Stimulated activated CD4-positive, alpha-beta T cell treated with anti-CD3 and anti-CD28 coated beads, Interleukin-1b, Interleukin-23, amount 100 ng/mL, for 1 hour (primary cell): ENCODE measurements at places on chromosomes 13 and 19.

DNA sequence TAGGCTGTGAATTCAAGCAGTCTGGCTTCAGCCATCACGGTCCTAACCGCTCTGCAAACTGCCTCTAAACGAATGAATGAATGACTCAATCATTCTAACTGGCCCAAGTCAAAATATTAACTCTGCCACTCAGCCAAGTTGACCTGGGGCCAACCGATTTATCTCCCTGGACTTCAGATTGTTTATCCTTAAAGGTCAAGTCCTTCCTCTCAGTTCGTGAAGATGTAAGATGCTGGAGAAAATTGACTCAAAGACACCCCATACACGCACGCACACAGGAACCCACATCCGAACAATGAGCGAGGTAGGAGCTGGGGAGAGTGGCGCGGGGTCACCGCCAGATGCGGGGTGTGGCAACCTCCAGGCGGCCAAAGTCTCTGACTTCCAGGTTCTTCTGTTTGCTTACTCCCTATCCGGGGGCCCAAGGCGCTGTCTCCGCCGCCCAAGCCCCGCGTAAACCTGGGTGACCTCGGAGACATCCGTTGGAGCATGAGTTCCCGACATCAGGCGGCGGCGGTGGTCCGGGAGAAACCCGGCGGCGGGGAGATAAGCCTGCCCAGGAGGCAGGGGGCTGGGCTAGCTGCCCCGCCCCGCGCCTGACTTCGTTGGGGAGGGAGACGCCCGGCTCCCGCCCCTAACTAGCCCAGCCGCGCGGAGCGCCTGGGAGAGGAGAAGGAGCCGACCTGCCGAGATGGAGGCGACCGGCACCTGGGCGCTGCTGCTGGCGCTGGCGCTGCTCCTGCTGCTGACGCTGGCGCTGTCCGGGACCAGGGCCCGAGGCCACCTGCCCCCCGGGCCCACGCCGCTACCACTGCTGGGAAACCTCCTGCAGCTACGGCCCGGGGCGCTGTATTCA, at the start of gene CYP2S1:
Gene CYP2S1, plus strand, starts transcription at position 646 of the 856 bp plus-strand sequence. Its CDS starts 46 bp downstream, at position 692.
- DNase-seq, result no peak

- DNase-seq, result no peak
Observed at GRCh38 chr19:38733493-38734175, 10.6 kb downstream of the CAPN12 start.

DNA sequence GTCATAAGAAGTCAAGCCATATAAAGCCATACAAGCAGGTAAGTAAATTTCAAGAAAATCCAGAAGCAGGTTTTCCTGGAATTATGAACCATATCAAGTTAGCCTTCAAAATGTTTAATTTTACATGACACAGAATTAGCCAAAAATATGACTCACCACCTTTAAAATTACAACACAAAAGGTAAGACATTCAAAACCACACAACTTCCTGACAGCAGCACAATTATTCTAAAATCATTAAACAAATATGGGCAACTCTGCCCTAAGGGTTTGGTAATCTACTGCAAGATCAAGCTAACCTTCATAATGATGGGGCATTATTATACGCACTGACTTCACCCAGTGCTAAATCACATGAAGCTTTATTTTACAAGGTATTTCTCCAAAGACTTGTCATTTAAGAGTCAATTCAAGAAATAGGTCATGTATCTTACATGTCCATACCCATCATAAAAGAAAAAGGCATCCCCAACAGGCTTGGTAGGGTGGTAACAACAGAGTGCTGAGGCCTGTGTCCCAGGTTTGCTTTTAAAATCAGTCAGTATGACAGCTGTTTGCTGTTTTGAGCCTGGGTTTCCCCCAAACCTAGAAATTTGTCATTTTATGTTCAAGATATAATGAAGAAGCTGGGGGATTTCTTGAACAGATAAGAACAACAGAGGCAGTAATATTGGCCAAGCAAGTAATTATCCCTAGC, 15.2 kb downstream of the RCBTB1 start:
- DNase-seq, result no peak

DNA sequence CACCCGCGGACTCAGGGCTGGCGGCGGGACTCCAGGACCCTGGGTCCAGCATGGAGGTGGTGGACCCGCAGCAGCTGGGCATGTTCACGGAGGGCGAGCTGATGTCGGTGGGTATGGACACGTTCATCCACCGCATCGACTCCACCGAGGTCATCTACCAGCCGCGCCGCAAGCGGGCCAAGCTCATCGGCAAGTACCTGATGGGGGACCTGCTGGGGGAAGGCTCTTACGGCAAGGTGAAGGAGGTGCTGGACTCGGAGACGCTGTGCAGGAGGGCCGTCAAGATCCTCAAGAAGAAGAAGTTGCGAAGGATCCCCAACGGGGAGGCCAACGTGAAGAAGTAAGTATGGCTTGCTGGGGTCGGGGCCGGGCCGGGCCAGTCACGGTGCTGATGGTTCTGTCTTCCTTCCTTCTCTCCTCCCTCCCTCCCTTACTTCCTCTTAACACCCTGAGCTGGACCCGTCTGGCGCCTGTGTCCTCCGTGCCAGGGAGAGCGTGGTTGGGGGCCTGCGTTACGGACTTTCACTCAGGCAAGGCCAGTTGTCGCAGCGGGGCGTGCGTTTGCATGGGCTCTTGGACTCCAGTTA, 1.4 kb downstream of the STK11 start:
- DNase-seq, result no peak

DNA sequence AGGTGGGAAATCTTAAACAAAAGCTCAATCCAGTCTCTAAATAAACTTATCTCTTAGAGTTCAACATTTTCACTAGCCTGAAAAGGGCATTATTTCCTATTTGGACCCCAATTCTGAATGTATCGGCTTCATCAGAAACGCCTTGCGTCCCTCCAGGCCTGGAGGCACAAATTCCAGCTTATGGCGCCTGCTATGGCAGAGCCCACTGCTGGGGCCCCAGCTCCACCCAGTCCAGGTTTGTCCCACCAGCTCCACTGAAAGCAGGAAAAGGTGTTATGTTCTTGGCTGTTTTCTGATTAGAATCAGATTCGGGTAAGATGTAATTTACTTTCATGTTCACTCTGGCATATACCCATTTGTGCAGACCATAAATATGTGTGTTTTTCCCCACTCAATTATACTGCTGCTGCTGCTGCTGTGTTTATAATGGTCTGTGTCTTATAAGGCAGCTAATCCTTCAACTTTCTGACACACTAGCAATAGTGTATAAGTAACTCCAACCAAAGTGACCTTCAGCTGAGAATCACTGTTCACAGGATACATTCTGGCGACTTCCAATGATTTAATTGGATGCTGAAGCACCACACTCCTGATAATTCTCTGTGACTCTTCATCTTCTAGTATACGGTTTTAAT, 6.4 kb downstream of the IRS2 start:
- DNase-seq, result no peak

GRCh38 chr13:71831716-71832115, 35.3 kb downstream of the DACH1 start:
- DNase-seq, result no peak

GRCh38 chr13:37627428-37627827, 28.9 kb upstream of the POSTN start:
- DNase-seq, result no peak

DNA sequence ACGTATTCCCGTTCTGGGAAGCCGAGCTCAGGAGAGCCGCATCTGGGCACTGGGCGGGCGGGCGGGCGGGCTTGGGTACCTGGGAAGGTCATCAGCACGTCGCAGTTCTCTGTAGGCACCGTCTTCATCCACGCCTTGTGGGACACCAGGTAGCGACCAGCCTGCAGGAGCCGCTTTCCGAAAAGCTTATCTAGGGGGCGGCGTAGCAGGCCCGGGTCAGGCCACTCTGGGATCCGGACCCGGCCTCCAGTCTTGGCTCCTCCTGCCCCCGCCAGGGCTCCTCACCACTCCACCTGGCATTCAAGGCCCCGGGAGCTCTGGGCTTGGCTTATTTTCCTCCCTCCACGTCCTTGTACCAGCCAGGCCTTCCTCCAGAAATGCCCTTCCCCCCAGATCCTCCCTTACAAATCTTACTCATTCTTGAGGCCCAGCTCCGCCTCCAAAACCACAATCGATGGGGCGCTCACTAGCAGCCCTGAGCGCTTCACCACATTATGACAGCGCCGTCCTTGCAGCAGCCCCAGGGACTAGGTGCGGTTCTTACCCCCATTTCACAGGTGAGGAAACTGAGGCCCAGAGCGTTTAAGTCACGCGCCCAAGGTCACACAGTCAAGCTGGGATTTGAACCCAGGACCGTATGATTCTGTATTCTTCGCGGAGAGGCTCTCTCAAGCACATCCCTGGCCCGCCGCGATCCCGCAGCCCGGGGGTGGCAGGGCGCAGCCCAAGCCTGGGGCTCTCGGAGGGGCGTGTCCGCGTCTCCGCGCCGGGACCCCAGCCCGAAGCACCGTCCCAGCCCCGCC, 843 bp downstream of the ANO8 start:
- DNase-seq, result no peak

DNA sequence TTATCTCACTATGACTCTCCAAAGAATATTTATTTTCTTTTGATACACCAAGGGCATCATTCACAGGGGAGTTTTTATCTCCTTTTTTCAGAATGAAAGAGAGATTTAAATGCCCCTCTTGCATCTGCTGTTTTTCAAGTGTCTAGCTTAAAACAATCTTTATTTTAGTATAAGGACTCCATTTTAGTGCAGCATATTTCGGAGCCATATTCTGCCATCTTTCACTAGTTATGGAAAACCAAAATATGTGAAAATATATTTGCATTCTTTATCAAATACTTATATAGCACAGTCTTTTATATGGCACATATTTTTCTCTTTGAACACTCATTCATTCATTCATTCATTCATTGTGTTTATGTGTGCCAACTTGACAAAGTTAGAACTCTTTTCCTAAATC, 1130.2 kb downstream of the SLITRK5 start:
- no peak for DNase-seq

- no peak for DNase-seq
Observed at GRCh38 chr19:42555317-42555716, 27.0 kb upstream of the CEACAM1 start.

- no peak for DNase-seq
Observed at GRCh38 chr19:44725251-44725650, 23.3 kb upstream of the BCL3 start.

- DNase-seq, result no peak
Observed at GRCh38 chr13:76379341-76380105, 506.7 kb downstream of the KCTD12 start.

DNA sequence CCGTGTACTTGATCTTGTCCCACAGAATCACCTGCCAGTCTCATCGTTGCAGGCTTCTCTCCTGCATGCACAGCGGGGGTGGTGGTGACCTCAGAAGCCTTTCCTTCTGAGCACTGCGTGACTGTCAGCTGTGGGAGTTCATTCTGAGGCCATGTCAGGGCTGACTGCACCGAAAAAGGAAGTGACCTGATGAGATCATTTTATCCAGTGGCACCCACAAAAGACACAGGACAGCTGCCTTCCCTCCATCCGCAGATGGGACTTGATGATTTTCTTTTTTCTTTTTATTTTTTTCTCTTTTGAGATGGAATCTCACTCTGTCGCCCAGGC, 89.7 kb downstream of the RAB20 start:
- no peak for DNase-seq

DNA sequence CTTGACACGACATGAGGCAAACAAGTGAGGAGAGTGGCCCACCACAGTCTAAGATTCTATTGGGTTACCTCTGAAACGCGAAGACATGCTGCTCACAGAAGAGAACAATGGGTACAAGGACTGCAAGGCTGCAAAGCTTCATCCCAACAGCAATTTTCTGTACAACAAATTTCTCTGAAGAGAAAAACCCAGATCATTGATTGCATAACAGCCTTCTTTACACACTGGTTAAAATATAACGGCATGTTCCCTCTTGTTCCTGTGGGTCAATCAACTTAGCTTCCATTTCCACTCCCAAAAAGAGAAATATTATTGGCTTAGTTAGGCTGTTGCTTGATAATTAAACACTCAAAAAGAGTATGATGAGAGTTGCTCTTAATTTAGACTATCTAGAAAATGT, at the start of gene CPB2:
Gene CPB2, minus strand, starts transcription at position 166 of the 400 bp plus-strand sequence. Its CDS starts 24 bp downstream, at position 142.
- DNase-seq, result no peak

DNA sequence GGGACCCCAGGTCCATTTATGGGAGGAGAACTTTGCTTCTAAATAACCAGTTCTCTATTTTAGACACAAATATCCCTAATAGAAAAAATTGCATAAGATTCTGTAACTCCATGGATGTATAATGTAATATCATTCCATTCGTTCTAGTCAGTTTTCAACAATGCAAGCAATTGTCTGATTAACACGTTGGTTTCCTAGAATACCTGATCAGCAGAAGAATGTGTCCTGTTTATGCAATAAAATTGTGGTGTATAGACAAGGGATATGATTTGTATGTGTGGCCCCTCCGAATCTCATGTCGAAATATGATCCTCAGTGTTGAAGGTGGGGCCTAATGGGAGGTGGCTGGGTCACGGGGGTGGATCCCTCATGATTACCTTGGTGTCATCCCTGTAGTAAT, 62.1 kb downstream of the RUBCNL start:
- DNase-seq, result no peak

DNA sequence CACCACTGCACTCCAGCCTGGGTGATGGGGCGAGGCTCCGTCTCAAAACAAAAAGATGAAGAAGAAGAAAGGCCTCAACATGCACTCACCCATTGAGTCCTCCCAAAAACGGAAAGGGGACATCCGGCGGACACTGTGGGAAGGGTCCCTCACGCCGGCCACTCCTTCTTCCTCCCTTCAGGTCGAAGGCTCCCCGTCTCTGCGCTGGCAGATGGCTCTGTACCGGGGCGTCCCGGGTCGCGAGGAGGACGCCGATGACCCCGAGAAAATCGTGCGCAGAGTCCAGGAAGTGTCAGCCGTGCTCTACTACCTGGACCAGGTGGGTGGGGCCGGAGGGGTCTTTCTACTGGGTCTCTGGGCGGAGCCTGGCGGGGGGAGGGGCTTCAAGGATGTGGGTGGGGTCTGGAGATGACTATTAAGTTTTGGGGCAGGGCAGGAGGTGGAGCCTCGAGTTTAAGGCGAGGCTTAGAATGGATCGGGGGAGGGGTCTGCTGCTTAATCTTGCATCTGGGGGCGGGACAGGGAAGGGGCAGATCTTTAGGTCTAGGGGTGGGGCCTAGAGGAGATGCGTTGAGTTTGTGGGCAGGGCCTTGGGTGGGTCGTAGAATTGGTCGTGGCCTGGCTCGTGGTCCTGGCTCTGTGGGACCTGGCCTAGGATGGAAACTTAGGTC, 90.2 kb downstream of the MAP4K1 start:
- DNase-seq, result no peak

- DNase-seq, result peak; percentile 65
Observed at GRCh38 chr19:48511800-48512503, at the start of gene LMTK3. Gene LMTK3 (minus strand): TSS chr19:48511835. CDS start chr19:48511576, 259 bp downstream.

GRCh38 chr13:31224963-31225559, 25.3 kb downstream of the B3GLCT start:
- DNase-seq, result no peak
